ENCODE measurements at places on chromosomes 6 and 20.

DNA sequence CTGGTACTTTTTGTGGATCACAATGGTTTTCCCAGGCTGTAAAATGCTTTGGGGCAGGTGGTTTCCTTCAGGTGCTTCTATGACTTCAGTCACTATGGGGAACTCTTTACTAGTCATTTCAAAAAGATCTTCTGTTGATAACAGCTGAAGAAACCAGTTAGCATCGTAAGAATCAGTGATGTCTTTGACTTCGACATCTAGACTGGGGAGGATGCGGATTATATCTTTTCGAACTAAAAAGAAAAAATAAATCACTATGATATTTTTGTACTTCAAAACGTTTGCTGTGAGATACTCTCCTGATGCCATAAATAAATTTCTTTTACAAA is 87.2 kb downstream of the THEMIS start:
- DNase-seq, result no peak

- peak; percentile 22 for DNase-seq
These were observed 3.8 kb downstream of the DEK start for GRCh38 chr6:18260448-18261106.

DNA sequence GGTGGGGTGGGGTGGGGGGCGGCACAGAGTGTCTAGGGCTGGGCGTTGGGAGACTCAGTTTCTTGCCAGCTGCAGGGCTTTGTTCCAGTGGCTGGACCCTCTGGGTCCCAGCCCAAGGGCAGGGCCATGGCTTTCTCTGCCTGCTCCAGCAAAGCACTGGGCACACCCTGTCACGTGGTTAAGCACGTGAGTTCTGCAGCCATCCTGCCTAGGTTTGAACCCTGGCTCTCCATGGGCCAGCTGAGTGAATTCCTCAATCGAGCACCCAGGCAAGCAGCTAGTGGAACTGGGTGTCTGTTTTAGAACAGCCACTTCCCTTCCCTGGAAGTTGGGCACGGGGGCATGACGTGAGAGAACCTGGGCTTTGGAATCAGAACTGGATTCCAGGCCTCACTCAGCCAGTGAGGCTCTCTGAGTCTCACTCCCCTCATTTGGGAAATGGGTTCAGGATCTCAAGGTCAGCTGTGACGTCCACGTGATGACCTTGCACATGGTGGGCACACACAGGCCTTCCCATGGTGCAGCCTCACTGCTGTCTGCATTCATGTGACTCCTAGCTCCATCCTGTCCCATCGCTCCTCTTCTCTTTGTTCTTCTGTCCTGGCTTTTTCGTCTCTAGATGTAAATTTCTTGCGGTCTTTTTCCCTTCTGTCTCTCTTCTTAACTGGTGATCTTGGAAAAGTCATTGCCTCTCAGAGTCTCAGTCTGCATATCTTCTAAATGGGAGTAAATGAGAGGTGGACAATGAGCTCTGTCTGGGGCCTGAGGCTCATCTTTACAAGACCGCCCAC is 45.9 kb downstream of the NOL4L start:
- peak; percentile 50 for DNase-seq

DNA sequence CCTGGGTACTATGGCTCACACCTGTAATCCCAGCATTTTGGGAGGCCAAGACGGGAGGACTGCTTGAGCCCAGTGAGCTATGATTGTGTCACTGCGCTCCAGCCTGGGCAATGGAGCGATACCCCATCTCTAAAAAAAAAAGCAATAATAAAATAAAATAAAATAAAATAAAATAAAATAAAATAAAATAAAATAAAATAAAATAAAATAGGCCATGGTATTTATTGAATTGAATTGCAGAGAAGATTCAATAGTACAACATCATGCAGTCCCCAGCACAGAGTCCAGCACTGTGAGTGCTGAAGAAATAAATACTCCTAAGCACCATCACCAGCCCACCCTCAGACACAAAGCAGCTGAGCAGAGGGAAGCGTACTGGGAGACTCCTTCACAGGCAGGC is 144.7 kb downstream of the RALGAPA2 start:
- DNase-seq, result no peak

GRCh38 chr6:129453073-129453472 is 256.9 kb downstream of the ARHGAP18 start:
- no peak for DNase-seq

- DNase-seq, result no peak
These were observed 453.5 kb upstream of the JARID2 start for GRCh38 chr6:14792118-14792955.

GRCh38 chr6:29976588-29977424 is 34.5 kb downstream of the HLA-A start:
- DNase-seq, result peak; percentile 74

DNA sequence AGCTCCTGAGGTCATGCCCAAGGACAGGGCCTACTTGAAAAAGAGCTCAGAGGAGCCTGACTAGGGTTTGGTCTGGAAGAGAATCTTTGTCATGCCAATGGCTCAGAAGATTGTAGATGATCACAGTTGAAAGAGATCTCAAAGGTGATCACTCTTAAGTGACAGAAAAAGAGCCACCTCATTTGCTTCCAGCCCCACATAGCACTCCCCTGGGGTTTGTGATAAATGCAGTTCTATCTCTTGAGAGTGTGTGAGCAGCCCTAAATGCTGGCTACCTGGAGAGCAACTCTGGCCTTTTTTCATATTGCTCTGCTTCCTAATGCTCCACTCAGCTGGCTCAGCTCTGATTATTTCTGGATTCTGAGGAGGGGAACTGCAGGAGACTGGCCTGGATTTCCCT is 39.3 kb downstream of the KLHL32 start:
- no peak for DNase-seq

GRCh38 chr6:138434096-138434495 is 30.1 kb downstream of the HEBP2 start:
- no peak for DNase-seq

DNA sequence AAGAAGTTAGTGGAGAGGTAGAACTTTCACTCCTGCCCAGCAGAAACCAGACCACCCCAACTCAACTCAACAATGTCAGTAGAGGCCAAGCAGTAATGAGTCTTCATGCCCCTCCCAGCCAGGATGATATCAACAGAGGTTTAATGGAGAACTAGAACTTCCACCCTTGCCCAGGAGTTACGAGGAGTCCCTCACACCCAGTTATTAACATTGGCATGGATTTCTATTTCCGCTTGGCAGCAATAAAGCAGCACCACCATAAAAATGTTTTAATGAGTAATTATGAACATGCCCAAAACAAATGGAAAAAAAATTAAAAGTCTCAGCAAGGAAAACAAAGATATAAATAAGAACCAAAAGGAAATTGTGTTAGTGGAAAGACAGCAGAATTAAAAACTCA is 40.7 kb upstream of the ID4 start:
- DNase-seq, result no peak

GRCh38 chr6:90256698-90257485 is 39.8 kb downstream of the BACH2 start:
- no peak for DNase-seq

DNA sequence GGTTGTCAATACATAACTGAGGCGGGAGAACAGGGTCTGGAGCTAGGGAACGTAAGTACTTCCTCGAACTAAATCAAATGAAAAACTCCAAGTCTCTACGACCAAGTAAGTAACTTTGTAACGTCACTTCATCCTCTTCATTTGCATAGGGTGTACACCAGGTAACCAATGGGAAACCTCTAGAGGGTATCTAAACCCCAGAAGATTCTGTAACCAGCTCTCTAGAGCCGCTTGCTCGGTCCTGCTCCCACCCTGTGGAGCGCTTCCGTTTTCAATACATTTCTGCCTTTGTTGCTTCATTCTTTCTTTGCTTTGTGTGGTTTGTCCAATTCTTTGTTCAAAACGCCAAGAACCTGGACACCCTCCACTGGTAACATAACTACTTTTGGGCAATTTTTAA is 133.5 kb upstream of the TMEM170B start:
- no peak for DNase-seq

GRCh38 chr6:150634176-150634963 is 34.7 kb downstream of the PLEKHG1 start:
- no peak for DNase-seq

DNA sequence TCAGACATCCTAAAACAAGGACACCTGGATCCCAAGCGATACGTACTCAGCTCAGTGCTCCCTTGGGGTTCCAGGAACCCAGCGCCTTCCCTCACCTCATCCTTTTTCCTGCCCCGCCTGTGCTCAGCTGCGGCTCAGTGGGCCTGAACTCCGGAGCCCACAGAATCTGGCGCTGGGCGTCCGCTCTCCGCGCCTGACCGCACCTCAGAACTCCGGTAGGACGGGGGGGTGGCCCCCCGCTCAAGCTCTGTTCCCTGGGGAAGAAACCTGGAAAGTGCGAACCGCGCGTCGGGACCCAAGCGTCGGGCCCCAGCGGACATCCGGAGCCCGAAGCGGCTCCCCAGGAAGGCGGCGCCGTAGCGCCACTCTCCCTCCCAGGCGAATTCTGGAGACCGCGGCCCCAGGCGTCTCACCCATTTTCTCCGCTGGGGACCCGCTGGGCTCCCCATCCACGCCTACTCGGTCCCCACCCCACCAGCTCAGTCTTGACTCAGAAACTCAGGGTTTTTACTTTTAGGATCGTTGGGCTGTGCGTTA is 336 bp upstream of the LY6G5C start:
- no peak for DNase-seq

- no peak for DNase-seq
These were observed 30.0 kb upstream of the PHACTR3 start for GRCh38 chr20:59574308-59574707.

GRCh38 chr20:14543040-14543439 is 205.6 kb upstream of the FLRT3 start:
- DNase-seq, result no peak

GRCh38 chr6:105388392-105388791 is 14.5 kb downstream of the PREP start:
- no peak for DNase-seq

GRCh38 chr6:166938704-166939103 is 17.6 kb downstream of the RNASET2 start:
- no peak for DNase-seq

- DNase-seq, result no peak
These were observed 94.2 kb downstream of the ERMARD start for GRCh38 chr6:169845426-169846285.

DNA sequence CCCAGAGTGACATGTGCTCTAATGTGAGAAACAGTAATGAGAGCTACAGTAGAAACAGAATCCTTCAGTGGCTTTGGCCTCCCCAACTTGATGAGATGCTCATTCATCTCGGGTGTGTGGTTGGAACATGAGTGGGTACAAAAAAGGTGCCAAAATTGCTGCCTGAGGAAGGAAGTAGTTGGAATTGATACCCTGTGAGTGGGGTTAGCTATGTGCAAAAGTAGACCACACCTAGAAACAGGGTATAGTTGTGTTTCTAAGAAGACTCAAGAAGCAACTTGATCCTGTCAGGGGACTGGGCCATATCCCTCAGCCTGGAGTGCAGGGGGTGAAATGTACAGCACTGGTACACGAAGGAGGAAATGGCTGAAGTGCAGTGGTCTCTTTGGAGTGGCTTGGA is 206.4 kb upstream of the SUPT3H start:
- DNase-seq, result no peak

DNA sequence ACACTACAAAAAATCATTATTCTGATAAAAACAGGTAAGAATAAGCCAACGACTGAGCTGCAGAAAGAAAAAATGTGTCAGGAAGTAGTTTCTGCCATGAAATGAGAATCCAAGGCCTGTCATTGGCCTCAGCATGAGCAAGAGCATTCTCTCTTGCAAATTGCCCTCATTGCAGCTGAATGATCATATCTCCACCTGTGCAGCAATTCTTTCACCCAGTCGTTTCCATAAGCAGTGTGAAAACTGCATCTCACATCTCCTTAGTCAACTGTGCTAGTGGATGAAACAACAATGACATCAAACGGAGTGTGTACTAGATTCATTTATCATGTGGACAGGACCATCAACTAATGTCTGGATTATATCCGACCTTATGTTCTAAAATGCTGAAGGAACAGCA is 88.2 kb upstream of the STXBP5 start:
- DNase-seq, result no peak

DNA sequence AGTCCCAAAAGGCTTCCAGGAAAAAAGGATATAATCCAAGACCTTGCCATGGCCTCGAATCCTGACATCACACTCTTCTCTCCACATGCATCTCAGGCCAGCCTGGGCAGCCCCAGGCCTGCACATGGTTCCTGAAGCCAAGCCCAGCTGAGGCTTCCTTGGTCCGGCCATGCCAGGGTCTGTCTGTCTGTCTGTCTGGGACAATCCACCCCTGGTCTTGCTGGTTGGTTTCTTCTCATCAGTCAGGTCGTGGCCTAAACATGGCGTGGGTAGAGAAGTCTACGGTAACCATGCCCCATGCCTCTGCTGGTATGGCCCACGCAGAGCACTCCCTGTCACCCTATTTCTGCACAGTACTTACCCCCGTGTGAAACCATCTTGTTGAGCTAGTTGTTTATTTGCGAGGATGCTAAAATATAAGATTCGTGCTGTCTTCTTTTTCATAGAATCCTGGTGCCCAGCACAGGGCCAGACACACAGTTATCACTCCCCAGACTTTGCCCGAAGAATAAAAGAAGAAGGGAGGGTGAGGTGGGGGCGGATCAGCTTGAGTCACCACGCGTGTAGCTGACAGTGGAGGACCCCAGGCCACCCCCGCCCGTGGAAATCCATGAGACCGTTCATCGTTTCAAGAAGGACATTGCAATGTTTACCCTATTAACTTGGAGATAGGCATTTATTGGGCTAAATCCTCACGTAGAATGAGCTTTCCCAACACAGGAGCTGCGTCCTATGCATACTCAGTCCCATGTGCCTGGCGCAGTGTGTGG is 107.2 kb downstream of the RNASET2 start:
- DNase-seq, result no peak

DNA sequence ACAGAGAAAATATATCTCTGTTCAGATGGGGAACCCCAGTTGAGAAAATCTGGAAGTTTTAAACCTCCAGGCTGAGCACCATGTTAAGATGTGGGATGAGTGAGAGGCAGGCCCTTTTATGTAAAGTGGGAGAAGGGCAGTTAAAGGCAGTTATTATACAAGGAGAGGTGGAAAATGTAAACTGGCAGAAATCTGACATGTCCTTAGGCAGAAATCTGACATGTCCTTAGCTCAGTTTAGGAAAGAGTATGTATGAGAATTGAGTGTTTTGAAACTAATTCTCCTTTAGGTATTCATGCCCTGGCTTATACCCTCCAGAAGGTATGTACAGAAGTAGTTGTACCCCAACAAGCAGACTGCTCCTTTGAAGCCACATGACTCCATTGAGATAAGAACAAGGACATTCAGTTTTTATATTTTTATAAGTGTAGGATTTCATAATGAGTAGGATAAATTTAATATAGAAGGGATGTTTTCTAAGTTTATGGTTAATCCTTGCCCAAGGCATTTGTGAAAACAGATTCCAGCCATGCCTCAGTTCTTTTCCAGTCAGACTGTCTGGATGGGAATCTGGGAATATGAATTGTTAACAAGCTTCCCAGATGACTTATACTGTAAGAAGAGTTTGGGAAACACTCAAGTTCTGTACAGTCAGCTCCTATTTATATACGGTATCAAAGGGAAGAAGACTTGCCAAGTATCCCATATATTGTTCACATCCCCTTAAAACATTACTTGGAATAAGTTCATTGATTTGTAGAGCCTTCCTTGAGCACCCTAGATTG is 87.7 kb downstream of the SCAND1 start:
- no peak for DNase-seq

- DNase-seq, result no peak
These were observed 46.1 kb upstream of the TNFAIP3 start for GRCh38 chr6:137820952-137821351.
